ENCODE measurements at places on chromosomes 11 and 22.

GRCh38 chr11:115900111-115900510, 395.9 kb upstream of the CADM1 start:
- DNase-seq = no peak

- DNase-seq = peak; percentile 5
Measured at GRCh38 chr22:36577019-36577418, 48.1 kb upstream of the EIF3D start.

DNA sequence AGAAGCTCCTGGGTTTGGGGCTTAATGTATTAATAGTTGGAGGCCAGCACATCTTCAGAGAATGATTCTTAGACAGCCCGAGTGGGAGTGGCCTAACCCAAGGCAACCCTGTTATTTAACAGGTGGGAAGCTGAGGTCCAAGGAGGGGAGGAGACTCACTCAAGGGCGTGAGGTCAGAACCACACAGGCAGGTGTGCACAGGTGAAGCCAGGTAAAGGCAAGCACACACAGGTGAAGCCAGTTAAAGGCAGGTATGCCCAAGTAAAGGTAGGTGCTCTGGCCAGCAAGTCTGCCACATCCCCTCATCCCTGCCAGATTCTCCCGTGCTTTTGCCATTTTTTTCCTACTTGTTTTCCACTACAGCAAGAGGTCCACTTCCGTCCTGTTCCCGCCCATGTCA, 2.9 kb upstream of the SHANK2 start:
- DNase-seq = no peak

DNA sequence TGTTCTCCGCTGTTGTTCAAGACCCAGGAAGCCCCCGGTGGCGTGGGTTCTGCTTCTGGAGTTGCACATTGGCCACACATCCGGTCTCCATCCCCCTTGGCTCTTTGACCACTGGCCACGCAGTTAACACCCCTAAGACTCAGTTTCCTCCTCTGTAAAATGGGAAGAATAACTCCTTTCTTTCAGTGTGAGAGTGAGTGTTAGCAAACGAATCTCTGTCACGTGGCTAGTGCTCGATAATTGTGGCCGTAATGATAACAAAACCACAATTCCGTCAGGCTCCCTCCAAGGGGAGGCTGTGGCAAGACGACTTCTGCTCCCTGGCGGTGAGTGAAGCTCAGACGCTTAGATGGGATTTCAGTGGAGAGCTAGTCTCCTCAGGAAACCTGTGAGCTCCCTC, 315.2 kb upstream of the B3GAT1 start:
- no peak for DNase-seq

DNA sequence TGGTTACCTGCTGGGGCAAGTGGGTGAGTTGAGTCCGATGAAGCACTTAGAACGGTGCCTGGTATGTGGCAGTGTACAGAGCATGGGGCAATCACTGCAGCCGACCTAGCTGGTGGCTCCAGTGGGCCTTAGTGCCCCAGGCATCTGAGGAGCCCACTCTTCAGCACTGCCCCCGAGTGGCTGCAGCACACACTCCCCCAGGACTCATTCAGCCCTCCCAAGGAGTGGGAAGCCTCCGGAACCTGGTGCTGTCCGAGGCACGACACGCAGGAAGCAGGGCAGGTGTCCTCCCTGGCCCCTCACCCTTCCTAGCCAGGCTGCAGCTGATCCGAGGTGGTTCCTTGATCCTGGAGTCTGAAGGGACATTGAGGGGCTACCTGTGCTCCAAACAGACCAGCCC, 42.4 kb upstream of the PRODH start:
- no peak for DNase-seq

DNA sequence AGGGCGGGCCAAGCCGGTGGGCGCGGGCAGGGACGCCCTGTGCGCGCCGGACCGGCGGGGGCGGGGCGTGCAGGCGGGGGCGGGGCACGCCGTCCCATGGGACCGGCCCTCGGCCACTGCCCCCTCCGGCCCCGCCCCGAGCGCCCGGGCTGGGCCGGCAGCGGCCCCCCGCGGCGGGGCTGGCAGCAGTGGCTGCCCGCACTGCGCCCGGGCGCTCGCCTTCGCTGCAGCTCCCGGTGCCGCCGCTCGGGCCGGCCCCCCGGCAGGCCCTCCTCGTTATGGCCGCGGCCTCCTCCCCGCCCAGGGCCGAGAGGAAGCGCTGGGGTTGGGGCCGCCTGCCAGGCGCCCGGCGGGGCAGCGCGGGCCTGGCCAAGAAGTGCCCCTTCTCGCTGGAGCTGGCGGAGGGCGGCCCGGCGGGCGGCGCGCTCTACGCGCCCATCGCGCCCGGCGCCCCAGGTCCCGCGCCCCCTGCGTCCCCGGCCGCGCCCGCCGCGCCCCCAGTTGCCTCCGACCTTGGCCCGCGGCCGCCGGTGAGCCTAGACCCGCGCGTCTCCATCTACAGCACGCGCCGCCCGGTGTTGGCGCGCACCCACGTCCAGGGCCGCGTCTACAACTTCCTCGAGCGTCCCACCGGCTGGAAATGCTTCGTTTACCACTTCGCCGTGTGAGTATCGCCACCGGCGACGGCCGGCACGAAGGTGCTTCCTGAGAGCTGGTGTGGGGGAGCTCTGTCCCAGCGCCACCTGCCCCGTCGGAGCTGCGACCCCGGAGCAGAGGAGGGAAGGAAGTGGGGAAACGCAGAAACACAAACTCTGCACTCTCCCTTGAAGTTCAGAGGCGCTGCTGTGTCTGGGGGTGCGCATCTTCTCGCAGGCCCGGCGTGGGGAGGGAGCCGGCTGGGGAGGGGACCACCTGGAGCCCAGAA, at the start of gene KCNQ1:
KCNQ1 (plus strand) TSS at position 188 of the 925 bp plus-strand sequence; CDS start at position 279, 91 bp downstream.
- DNase-seq = no peak

DNA sequence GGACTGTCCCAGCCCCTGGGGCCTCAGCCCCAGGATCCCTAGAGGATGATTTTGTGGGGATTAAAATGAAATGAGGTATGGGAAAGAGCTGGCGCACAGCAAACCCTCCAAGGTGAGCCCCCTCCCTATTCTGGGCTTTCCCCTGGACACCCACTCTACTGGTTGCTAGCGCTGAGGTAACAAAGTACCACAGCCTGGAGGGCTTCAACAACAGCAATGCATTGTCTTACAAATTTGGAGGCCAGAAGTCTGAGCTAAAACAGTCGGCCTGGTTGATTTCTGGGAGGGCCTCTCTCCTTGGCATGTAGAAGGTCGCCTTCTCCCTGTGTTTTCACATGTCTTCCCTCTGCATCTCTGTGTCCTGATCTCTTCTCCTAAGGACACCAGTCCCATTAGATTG, 913.6 kb downstream of the NTM start:
- DNase-seq = no peak

DNA sequence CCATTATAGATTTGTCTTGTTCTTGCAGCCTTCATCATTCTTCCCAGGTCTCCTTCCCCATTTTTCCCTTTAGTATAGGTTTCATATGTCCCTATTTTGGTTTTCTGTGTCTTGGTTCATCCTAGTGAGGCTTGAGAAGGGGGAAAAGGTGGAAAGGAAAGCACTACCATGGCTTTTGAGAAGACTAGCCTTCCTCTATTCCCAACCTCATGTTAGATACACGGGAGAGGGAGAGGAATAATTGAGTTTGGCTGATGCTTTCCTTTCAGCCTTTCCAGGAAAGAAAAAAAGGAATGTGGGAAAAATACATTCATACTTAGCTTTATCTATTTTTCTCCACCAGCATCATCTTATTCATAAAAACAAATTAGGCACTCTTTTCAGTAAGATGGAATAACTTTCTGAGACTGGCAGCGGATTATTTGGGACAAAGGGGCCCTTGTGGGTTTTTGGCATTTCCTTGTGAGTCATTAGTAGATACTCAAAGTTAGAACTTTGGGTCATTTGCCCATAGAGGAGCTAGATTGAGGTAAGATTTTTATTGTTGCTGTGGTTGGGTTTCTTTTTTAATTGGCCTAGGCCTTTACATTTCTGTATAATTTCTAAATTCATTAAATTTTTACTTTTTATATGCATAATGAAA, 23.8 kb downstream of the CAPRIN1 start:
- DNase-seq = peak; percentile 19

- DNase-seq = no peak
Measured at GRCh38 chr22:49243965-49244364, 583.7 kb downstream of the BRD1 start.

- no peak for DNase-seq
Measured at GRCh38 chr11:12408156-12408770, 30.9 kb downstream of the PARVA start.

DNA sequence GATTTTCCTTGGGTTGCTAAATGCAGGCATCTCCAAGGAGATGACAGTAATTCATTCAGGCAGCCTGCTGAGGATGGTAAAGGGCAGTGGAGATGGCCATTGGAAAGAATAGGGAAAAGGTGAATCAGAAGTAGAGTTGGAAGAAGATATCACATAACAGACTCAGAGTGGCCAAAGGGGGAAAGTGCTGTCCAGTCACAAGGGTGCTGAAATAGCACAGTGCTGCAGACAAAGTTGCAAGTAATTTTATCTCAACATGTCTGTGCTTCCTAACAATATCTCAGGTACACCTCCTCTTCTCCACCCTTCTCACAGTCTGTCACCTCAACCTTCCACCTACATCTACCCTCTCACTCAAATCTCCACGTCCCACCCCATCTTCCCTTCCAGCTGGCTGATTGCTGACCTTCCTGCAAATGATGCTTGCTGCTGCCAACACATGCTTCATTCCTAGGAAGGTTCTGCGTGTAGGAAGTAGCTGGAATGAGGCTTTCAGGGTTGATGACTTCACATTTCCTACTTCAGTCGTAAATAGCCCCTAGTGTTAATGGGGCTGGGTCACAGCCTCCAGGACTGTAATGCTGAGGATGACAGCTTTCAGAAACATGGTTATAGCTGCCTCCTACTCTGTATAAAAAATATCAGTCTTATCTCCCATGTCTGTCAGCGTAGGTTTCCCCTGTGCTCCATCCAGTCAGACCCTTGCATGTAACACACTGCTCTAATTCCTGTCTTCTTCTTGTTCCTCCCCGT, 123.9 kb downstream of the CTNND1 start:
- no peak for DNase-seq

DNA sequence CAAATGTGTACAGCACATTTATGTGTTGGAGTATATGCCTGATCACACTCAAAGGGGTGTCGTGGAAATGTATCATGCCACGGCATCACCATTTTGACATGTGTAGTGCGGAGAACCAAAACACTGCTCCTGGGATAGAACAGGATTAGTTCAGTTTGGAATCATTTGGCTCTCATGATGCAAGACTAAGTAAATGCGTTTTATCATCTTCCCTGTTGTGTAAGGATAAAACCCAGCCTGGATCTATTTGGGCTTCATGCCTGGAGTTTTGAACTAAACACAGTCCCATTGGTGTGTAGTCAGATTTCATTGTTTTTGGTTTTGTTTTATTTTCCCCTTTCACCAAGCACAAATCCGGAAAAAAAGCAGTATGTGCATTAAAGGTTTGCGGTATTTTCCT, 574.3 kb downstream of the NTM start:
- peak; percentile 69 for DNase-seq

GRCh38 chr11:19435306-19435989, 194.7 kb upstream of the E2F8 start:
- no peak for DNase-seq

GRCh38 chr11:118152552-118153471, at the start of gene SCN4B:
TSS of gene SCN4B (minus strand) at chr11:118152823. CDS start at chr11:118152673, 150 bp downstream.
- DNase-seq = no peak

DNA sequence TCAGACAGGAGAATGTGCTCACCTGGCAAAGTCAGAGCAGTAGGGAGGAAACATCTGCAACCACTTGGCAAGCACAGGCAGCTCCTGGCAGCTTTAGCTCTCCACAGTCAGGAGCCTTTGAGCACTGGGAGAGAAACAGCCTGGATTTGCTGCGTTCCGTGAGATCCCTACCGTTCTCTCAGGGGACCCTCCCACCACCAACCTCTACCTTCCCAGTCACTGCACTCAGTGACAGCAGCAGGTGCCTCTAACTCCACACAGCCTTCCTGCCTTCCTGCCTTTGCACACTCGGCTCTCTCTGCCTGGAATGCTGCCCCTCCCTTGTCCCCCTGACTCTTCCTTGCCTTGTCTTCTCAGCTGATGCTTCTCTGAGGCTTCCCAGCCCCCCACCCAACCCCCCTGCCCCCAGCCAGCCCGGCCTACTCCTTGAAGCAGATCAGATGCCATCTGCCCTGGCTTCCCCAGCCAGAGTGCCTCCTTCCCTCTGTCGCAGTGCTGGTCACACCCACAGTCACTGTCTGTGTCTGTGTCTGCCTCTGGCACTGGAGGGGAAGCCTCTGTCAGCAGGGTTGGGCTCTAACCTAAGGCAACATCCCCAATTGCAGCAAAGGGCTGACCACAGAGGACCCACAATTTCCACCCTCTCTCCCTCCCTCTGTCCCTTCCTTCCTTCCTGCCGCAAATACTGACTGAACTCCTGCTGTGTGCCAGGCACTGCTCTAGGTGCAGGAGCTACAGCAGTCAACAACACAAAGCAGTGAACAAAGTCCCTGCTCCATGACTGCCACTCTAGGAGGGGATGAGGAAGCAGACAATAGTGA, 14.9 kb upstream of the TSKU start:
- no peak for DNase-seq

GRCh38 chr11:86589856-86590589, 82.4 kb downstream of the ME3 start:
- no peak for DNase-seq

GRCh38 chr11:86570020-86570419, 102.4 kb downstream of the ME3 start:
- no peak for DNase-seq

DNA sequence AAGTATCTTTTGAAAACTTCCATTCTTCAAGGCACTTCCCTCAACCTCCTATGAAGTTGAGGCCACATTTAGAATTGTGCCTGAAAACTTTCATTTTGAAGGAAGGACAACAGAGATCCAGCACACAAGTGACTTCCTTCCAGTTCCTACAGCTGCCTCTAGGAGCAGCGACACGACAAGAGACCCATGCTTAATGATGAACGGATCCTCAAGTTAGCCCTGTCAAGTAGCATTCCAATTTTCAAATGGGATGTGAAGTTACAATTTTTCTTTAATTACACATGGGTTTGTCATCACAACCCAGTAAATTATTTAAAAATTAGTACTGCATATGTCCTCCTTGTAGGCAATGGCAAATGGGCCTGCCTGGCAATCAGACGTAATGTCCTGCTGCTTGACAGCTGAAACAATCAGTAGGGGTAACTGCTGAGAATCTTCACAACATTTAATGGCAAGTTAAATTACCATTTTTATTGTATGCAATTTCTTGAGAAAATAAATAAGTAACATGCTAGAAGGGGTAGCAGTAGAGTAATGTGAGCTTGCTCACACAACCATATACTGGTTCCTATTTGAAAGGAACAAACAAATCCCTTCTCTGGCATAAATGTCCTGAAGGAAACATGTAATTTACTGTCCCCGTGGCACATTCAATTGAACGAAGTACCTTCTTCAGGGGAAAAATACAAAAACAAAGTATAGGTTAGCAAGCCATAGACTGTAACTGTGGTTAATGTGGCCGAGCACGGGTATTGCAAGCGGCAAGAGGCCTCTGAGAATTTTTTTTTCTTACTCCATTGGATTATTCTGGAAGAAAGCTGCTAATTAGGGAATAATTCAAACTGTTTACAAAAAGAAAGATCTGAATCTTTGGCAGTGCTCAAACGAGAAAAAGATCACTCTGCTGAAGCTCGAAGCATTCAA, 288.3 kb downstream of the CADM1 start:
- DNase-seq = no peak
